ENCODE measurements at places on chromosomes 16 and 17. TPM values are rescaled to one million over a fixed set of nuclear protein-coding genes. Genes with fewer than 3 reads are reported as not detected.

Gene SMPD3
- 4.5 TPM for total RNA-seq

Gene PPP1R1B
- total RNA-seq, result 1.8 TPM

Gene STAT5B
- total RNA-seq, result 22.0 TPM

DNA sequence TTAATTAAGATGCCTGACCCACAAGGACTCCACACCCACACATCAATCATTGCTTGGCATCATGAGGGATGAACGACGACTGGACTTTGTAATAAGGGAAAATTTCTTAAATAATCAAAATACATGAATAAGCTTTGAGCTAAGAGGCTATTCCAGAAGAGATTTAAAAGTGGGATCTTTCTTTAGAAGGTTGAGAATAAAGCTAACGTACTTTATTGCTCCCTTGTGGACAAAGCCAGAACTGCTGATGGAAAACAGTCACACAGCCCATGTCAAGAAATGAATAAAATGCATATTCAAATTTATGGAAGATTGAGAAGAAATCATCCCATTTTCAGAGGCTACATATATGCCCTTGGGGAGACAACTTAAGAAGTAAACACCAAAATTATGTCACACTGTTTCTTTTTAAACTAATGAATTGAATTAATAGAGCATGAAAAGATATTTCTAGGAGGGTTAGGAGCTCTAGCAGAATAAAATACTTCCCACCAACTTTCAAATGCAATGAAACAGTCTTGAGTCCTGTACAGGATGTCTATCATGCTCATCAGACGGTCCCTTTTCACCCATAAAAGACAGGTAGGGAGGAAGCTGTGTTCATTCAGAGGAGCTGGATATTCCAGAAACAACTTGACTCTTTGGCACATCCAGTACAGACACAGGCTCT, 60.2 kb upstream of the PHOSPHO1 start:
- no peak overlapping the region for H3K4me3 ChIP-seq
- H3K27me3 ChIP-seq, result no peaks in the 10 kb centered on the region
- H3K36me3 ChIP-seq, result no peaks in the 10 kb centered on the region
- no peak overlapping the region for H3K27ac ChIP-seq
- no peaks in the 10 kb centered on the region for H3K4me1 ChIP-seq

DNA sequence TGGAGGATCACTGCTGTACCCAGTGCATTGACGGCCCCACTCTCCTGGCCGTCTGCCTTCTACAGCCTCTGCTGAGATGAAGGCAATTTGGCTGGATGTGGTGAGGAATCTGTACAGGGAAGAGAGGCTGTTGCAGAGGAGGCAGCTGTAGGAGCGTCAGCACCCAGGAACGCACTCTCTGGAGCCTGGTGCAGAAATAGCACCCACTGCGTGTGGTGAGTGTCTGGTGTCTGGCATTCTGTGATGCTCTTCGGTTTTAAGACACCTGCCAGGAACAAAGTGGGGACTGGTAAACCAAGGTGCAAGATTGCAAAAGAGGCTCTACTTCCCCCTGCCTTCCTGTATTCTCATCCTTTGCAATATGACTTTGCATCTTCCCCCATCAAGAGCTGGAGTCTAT, 187.5 kb upstream of the SDK2 start:
- H3K36me3 ChIP-seq, result no peaks in the 10 kb centered on the region
- no peak overlapping the region for H3K27ac ChIP-seq
- H3K27me3 ChIP-seq, result peaks cover 40% of the 10 kb centered on the region
- no peak for DNase-seq

DNA sequence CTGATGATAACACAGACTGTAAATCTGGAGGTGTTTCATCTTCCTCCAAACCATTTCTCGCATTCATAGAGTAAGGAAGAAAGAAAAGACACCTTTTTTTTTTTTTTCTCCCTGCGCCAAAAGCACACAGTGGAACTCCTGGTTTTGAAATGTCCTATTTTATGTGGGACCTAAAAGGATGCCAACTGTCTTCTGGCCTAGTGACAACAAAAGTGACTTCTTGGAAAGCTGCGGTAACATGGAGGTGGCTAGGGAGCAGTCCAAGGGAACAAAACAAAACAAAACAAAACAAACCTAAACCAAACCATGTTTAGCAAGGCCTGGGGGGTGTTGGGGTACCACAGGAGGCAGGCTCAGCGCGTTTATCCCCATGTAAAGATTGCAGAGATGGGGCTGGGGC, 174.8 kb downstream of the XYLT1 start:
- no peaks in the 10 kb centered on the region for H3K36me3 ChIP-seq
- peaks cover 25% of the 10 kb centered on the region for H3K4me1 ChIP-seq
- no peak for DNase-seq
- no peak overlapping the region for H3K27ac ChIP-seq
- H3K27me3 ChIP-seq, result no peaks in the 10 kb centered on the region
- no peak overlapping the region for H3K4me3 ChIP-seq

- H3K36me3 ChIP-seq, result peaks cover 11% of the 10 kb centered on the region
- no peak overlapping the region for H3K4me3 ChIP-seq
- H3K4me1 ChIP-seq, result peaks cover 4% of the 10 kb centered on the region
- DNase-seq, result no peak
These were observed 42.4 kb downstream of the SYT17 start for GRCh38 chr16:19210280-19210924.

DNA sequence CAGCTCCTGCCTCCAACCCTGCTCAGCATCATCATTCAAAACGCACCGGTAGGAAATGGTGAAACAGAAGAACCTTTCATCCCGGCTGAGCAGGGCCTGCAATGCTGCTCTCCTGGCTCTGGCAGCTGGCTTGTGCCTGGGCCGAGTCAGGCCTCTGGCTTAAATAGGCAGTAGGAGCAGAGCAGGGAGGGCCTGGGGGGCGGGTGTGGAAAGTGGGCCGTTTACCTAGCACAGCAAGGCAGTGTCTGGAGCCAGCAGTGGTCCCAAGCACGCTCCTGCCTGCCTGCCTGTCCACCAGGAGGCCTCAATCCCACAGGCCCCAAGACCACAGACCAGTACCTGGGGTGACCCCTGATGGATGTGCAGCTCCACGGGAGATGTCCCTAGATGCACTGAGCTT, 59.3 kb downstream of the SMPD3 start:
- H3K27me3 ChIP-seq, result no peaks in the 10 kb centered on the region
- DNase-seq, result no peak
- no peak overlapping the region for H3K4me3 ChIP-seq
- peaks cover 28% of the 10 kb centered on the region for H3K4me1 ChIP-seq
- H3K27ac ChIP-seq, result peak overlapping the region; percentile 33

DNA sequence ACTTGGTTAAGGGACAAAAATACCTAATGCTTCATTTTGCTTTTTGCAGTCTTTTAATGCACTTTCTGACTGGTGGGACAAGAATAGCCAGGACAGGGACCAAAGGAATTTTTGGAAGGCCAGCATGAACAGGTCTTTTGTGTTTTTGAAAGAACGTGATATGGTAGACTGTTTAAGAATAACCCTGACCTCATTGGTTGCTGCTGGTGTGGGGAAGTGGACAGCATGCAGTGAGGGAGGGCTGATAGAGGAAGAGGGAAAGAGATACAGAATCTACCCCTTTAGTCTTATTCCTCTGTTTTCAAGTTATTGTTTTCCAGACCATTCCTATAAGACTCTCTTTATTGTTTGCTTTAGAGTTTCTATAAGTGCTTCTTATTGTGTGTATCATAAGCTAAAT, 816.2 kb downstream of the CDH11 start:
- no peak overlapping the region for H3K4me3 ChIP-seq
- H3K27me3 ChIP-seq, result peaks cover 12% of the 10 kb centered on the region
- peaks cover 4% of the 10 kb centered on the region for H3K36me3 ChIP-seq
- peaks cover 11% of the 10 kb centered on the region for H3K4me1 ChIP-seq
- H3K27ac ChIP-seq, result no peak overlapping the region
- no peak for DNase-seq

- peaks cover 41% of the 10 kb centered on the region for H3K4me1 ChIP-seq
- H3K36me3 ChIP-seq, result peaks cover 13% of the 10 kb centered on the region
These were observed 67.0 kb downstream of the MPRIP start for GRCh38 chr17:17109256-17109655.

All from type B pancreatic cell (in vitro differentiated cells).